Activated CD4-positive, alpha-beta T cell treated with anti-CD3 and anti-CD28 coated beads, Interleukin-2, amount 50 U/mL, for 24 hours (primary cell): ENCODE measurements at places on chromosomes 13 and 19.

GRCh38 chr13:71417205-71417604 lies 449.8 kb downstream of the DACH1 start:
- DNase-seq: no peak

DNA sequence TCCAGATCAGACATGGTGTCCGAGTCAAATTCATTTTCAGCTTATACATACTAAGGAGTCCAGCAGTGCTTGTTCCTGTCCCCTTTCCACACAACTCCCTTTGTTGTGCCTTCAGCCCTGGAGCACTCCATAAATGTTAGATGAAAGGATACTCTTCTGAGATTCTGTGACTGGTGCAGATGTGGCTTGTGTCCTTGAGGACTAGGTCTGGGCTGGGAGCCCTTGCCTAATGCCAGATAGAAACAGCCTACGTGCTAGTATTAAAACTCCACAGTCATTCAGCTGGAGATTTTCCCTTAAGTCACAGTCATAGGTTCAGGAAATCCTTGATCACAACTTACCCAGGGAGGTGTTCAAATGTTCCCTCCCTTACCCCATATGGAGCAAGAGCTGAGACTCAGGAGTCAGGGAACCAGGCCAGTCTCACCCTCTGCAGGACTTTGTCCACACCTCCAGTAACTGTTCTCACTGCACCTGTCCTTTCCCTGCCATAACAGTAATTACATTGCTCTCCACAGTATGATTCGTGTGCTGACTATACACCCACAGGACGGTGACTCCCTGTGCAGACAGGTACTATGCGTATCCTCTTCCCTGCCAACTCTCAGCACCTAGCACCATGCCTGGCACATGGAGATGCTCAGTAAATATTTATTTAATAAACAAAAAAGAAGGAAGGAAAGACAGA lies 15.5 kb upstream of the SERPINE3 start:
- no peak for DNase-seq

- DNase-seq: no peak
Measured at GRCh38 chr13:60260440-60260839, 96.7 kb upstream of the DIAPH3 start.

DNA sequence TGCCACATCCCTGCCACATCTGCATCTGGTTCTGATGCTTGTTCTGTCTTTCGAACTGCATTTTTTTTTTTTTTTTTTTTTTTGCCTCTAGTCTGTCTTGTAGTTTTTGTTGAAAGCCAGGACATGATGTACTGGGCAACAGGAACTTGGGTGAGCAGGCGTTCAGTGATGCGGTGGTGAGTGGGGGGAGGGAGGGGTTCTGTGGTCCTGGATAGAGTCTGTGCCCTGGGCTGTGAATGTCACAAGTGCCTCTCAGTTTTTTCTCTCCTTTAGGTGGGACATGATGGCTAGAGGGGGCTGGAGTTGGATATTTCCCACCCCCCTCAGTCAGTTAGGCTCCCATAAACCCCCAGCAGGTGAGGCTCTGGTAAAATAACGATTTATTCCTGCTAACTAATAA lies 3.5 kb downstream of the CEACAM4 start:
- no peak for DNase-seq

- no peak for DNase-seq
Measured at GRCh38 chr19:383040-383439, 25.9 kb downstream of the C2CD4C start.

DNA sequence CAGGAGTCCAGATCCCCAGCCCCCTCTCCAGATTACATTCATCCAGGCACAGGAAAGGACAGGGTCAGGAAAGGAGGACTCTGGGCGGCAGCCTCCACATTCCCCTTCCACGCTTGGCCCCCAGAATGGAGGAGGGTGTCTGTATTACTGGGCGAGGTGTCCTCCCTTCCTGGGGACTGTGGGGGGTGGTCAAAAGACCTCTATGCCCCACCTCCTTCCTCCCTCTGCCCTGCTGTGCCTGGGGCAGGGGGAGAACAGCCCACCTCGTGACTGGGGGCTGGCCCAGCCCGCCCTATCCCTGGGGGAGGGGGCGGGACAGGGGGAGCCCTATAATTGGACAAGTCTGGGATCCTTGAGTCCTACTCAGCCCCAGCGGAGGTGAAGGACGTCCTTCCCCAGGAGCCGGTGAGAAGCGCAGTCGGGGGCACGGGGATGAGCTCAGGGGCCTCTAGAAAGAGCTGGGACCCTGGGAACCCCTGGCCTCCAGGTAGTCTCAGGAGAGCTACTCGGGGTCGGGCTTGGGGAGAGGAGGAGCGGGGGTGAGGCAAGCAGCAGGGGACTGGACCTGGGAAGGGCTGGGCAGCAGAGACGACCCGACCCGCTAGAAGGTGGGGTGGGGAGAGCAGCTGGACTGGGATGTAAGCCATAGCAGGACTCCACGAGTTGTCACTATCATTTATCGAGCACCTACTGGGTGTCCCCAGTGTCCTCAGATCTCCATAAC lies at the start of gene APOE:
Gene APOE (plus strand): TSS at position 360 of the 724 bp plus-strand sequence. CDS start 829 bp downstream, outside the sequence.
- no peak for DNase-seq

GRCh38 chr19:35287713-35288112 lies 4.2 kb upstream of the MAG start:
- DNase-seq: no peak

- no peak for DNase-seq
Measured at GRCh38 chr19:10876459-10877240, 5.3 kb downstream of the CARM1 start.

- DNase-seq: no peak
Measured at GRCh38 chr13:36998624-36999041, 507 bp downstream of the ALG5 start.

DNA sequence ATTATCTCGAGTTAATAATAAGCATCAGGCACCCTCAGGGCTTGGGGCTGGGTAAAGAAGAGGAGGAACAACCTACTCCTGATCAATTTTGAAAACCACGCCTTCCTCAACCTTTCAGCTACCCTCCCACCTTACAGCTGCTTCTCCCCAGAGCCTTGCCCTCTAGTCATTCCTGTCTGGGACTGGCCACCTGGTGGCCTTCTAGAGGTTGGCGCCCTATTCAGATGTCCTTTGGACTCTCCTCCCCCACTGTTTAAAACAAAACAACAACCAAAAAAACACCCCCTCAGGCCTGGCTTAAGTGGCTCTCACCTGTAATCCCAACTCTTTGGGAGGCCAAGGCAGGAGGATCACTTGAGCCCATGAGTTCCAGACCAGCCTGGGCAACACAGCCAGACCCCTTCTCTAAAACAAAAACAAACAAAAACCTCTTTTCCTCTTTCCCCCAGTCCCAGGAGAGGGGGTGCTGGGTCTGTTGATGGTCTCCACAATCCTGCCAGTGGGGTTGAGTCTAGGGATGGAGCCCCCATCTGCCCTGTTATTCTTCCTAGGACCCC lies 62.3 kb downstream of the CCDC70 start:
- DNase-seq: no peak

DNA sequence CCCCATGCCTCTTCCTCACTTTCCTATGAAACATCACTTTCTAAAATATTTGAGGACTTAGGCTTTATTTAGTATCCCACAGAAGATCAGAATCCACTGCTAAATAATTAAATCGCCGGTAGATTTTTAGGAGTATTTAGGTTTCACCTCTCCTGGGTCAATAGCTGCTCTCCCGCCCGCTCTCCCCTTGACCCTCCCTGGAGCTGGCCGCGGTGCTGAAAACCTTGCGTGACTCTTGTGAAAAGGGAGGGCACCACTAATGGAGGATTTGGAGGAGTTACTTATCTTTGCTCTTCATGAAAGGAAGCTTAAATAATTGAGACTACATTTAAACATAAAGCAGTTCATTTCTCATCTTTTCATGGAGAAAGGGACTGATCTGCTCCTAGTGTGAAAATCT lies 14.1 kb downstream of the POU4F1 start:
- DNase-seq: no peak
